ENCODE measurements at places on chromosomes 1 and 21.

DNA sequence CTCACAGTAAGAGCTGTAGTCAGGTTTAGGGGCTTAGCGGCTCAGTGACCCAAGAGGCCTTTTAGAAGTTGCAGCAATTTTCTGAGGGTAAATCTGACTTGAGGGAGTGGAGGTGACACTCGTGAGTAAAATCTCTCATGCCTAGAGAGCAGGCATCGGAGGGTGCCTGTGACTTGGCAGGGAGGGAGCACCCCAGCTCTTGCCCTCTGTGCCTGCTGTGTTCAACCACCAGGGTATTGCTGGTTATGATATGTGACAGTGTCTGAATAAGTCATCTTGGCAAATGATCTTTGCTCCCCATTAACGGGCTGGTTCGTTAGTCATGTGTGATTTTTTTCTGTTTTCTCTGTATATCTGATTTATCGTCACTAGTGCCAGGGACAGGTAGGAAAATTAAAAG, 5.9 kb downstream of the MAN1C1 start:
- DNase-seq = no peak

- no peak for DNase-seq
Observed at GRCh38 chr1:115702959-115703358, 61.2 kb downstream of the VANGL1 start.

GRCh38 chr1:54791880-54792522, 9.1 kb downstream of the TTC22 start:
- peak; percentile 54 for DNase-seq

DNA sequence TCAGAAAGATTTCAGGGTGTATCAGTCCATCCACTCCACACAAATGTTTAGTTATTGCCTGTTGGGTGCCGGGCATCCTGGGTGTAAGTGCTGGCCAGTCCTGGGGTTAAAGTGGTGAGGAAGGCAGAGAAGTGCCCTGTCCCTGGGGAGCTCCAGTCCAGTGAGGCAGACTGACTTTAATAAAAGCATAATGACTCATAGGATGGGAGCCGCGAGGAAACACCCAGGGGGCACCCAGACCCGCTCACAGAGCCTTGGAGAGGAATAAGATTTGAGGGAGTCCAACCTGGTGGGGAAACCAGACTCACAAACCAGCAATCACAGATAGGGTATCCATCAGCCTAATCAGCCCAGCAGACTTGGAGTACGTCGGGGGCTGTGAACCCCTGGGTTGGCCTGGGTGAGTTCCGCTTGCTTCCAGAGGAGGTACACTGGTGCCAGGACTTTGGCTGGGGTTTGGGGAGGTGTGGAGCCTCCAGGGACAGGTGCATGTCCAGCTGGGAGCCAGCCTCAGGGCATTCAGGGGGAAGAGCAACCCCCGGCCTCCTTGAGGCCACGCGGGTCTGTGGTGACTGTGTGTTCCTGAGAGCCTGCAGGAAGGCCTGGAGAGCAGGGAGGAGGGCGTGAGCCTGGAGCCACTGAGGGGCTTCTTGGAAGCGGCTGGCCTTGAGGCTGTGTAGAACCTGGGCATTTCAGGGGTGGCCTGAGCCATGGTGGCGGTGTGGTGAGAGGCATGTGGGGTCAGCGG, 3.7 kb downstream of the PEAR1 start:
- no peak for DNase-seq

GRCh38 chr1:203591626-203592025, 35.0 kb upstream of the ATP2B4 start:
- DNase-seq = no peak

DNA sequence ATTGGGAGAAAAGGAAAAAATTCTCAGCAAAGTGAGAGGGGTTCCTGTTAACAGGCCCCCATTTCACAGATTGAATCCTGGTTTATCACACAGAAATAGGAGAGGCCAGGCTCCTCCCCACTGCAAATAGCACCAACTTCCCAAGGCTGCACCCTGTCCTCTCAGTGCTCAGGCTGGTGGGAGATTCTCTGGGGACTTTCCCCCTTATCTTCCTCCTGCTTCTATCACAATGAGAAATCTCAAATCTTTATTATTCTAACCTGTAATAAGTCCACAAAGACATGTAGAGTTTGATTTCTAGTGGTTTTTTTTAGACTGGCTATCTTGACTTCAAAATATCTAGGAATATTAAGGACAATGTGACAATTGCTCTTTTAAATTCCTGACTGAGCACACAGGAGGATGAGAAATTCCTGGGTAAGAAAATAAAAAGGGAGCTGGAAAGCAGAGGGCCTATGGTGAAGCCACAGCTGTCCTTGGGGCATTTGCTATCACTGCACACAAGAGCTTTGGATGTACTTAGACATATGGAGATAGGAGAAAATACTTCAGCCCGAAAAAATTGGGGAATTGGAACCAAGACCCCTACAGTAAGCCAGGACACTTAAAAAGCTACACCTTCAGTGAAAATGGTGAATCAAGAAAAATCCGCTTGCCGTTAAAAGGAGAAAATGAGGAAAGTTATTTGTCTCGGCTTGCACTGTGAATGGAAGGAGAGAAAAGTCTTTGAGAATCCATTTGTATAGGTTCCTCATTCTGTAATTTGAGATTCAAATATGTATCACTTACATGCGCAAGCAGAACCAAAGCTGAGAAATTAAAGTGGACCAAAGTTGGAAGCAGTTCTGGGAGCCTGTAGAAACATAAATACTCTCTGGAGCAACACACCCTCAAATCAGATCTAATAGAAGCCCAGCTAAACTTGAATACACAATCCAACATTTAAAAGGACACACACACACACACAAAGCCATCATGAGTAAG, 65.9 kb upstream of the C1orf105 start:
- no peak for DNase-seq

GRCh38 chr1:20227704-20228103, 41.4 kb upstream of the PLA2G2C start:
- DNase-seq = no peak

DNA sequence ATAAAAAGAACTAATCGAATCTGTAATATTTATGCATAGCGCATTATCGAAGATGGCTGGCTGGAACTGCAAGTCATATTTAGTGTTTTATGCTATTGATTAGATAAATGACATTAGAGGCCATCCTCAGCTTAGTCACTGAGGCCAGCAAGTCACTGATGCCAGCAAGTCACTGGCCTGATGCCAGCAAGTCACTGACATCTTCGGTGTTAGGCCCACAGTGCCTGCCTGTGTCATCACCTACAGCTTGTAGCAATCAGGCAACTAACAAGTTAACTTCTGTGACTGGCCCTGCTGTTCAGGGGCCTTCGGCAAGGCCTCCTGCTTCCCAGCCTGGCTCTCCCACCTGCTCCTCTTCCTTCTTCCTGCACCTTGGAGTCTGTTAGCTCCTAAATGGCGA, 65.6 kb upstream of the SCCPDH start:
- no peak for DNase-seq

DNA sequence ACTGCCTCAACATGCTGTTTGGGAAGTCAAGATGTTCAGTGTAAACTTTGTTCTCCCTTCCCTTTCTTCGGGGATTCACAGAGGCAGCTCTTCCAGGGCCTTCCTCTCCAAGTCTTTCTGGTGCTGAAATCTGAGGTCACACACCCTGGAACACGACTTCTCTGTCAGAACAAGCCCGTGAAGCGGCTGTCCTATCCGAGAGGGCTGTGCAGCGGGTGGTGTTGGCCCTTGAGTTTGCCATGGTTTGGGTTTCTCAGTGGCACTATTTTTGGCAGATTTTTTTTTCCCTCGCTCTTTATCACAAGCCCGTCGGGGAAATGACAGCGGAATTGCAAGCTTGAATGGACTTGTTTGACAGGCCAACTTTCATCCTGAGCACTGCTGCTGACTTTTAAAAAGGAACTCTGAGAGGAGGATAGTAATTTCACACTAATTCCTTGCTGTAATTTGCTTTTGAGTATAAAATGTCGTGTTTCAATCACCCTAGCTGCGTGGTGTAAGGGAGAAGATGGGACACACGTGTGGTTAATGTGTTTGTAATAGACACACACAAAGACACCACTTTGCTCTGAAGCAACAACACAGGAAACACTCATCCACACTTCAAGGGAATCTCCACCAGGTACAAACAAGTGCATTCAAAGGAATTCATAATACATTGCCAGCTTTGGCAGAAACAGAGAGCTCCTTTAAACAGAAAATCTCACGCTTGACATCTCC, 60.1 kb upstream of the TARBP1 start:
- no peak for DNase-seq

DNA sequence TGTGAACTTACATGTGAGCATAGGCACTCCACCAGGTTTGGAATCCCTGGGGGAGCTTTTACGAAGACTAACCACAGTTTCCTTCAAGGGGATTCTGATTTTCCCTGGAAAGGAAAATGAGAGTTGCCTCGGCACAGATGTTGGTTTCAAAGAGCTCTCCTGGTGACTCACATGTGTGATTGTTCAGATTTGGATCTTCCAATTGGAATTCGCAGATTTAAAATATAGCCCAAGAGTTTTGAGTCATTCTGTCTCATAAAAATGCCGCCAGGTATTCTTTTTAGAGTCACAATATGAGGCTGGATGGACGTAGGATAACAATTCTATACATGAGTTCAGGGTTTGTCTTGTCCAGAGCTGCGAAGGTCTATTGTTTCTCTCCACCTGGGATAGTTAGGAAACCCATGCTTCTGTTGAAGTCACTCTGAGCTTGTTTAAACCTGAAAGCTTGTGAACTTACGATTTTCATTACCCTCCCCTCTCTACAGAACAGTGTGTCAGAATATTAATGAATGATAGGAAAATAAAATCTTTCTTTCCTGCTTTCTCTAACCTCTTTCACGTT, 64.9 kb downstream of the TGFB2 start:
- no peak for DNase-seq

DNA sequence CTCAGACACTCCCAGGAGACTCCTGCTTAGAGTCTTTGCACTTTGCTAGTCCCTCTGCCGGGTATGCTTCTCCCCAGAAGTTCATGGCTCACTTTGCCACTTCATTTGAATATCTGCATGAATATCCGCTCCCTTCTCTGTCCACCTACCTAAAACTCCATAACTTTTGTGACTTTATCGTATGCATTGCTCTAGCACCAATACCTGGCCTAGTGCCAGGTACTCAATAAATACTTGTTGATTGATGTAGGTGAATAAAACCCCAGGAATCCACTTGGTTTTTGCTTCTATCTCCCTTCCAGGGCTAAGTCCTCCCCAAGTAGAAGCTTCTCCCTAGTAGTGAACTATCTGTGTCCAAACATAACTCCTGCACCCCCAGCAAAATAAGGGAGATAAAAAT, 27.8 kb upstream of the CTTNBP2NL start:
- DNase-seq = no peak

GRCh38 chr21:42685036-42685435, 31.6 kb downstream of the PDE9A start:
- DNase-seq = no peak

DNA sequence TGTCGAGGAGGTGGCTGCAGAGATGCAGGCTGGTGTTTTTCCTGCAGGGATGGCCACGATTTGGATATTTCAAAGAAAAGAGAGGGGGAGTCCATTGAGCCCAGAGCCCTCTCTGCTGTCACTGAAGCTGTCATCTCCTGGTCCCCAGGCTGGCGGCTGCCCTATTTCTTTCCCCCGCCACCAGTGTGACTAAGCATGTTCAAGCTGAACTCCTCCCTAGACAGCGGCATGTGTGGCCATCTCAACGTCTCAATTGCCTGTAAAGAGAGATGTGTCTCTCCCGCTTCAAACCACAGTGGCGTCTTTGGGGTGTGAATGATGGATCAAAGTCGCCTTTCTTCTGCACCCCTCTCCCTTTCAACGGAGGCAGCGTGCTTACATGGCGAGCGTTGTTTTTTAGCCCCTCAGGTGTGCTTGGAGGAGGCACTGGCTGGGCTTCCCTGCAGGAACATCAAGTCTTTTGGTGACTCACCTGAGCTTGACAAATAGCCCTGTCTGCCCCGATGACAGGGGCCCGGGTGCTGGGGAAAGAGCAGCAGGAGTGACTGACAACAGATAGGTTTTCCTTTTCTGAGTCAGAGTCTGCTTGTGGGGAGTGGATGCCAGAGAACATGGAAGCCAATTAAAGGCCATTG, 346.4 kb upstream of the AJAP1 start:
- no peak for DNase-seq

- no peak for DNase-seq
Observed at GRCh38 chr21:26443291-26443690, 129.8 kb downstream of the CYYR1 start.

- DNase-seq = no peak
Observed at GRCh38 chr1:20339811-20340457, 49.3 kb downstream of the VWA5B1 start.

- peak; percentile 18 for DNase-seq
Observed at GRCh38 chr1:41809692-41810091, 109.0 kb downstream of the HIVEP3 start.

GRCh38 chr1:43618521-43619313, 31.2 kb upstream of the KDM4A start:
- DNase-seq = no peak

DNA sequence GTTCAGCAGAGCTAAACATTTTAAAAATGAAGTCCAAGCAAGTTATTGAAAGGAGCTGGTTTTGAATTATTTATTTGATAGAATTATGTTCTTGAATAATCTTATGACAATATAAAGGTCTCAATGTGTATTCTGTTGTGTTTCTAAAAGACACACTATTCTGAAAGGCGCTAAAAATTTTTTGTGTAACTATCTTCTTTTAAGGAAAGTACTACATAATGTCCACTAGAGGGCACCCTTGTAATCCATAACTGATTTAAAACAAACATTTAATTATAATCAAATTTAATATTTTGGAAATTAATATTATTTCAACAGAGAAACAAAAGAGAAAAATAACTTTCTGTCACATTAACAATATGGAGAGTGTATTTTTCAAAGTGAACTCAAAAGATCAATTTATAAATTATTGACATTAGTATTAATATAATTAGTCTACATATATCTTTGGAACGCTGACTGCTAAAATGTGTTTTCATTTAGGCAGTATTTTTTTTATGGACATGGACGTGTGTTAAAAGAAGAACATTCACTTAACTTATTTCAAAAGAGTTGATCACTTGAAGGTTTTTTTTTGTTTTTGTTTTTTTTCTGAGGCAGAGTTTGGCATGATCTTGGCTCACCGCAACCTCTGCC, 248.4 kb downstream of the DENND1B start:
- DNase-seq = peak; percentile 7

DNA sequence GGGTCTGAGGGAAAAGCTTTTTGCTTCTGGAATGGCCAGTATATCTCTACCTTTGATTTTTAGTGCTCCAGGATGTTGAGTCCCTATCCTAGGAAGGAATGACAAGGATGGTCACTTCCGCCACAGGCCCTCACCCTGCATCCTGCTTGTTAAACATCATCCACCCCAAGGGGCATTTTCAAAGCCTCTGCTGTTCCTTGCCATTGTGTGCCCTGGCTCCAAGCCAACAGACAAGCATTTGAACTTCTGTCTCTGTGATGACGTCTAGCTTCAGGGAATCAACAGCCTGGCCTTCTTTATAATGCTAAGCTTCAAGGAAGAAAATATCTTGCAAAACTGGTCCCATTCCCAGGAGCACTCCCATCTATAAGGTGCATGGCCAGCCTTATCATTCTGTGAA, 12.3 kb upstream of the JAM2 start:
- no peak for DNase-seq

- no peak for DNase-seq
Observed at GRCh38 chr21:32112195-32112594, 166.7 kb downstream of the MIS18A start.

DNA sequence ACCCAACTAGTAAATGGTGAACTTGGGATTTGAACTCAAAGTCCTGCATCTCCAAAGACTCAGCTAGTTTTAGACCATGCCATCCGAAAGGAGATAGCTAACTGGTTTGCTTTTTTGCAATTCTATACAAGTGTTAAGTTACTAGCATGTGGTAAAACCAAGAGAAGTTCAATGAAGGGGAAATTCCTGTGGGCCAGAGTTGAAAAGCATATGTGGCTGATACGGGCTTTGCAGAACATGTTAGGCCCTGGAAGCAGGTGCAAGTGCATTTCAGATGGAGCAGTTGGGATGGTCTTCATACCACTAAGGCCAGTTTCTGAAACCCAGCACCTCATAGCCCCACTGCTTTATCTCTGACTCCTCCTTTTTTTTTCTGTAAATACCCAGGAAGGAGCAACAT, 620.9 kb downstream of the PLPP3 start:
- DNase-seq = no peak
